ENCODE measurements at places on chromosomes 6 and 20.

DNA sequence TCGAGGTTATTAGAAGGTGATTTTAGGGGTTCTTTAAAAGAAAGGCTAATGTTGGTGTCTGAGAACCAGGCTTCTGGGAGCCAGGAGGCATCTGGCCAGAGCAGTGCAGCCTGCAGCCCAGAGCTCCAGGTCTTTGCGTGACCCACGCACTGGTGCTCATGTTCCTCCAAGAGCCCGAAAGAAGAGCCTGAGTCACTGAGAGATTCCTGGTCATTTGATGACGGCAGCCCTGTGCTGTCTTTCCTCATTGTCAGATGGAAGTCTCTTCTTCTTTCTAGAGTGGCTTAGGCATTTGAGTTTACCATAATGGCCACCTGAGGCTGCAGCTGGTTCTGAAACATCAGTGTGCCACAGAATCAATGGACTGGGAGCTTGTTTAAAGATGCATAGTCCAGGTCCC, 46.4 kb downstream of the CD109 start:
- no peak for DNase-seq

- no peak for DNase-seq
These were observed 15.6 kb upstream of the SEC63 start for GRCh38 chr6:107973594-107973993.

GRCh38 chr6:158647501-158647900, 2.4 kb upstream of the SYTL3 start:
- DNase-seq: no peak

DNA sequence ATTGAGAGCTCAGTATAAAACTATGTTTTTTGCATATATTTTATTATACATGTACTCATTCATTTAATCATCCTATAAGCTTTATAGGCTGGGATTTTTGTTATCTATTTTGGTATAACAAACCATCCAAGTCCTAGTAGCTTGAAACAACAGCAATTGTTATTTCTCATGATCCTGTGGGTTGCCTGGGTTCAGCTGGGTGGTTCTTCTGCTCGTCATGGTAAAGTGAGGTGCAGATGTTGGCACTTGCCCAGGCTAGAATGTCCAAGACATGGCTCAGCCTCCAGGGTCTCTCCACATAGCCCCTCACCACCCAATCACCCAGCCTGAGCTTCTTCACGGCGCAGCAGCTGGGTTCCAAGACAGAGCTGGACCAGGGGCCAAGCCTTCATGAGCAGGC, 20.8 kb upstream of the TM9SF4 start:
- no peak for DNase-seq

- DNase-seq: no peak
These were observed 457.6 kb downstream of the UTRN start for GRCh38 chr6:144742779-144743178.

- DNase-seq: no peak
These were observed 25.7 kb downstream of the PRPH2 start for GRCh38 chr6:42696526-42697267.

- peak; percentile 44 for DNase-seq
These were observed 200.6 kb downstream of the GMPR start for GRCh38 chr6:16438718-16439591.

- no peak for DNase-seq
These were observed 208.9 kb upstream of the EXOC2 start for GRCh38 chr6:901696-902460.

DNA sequence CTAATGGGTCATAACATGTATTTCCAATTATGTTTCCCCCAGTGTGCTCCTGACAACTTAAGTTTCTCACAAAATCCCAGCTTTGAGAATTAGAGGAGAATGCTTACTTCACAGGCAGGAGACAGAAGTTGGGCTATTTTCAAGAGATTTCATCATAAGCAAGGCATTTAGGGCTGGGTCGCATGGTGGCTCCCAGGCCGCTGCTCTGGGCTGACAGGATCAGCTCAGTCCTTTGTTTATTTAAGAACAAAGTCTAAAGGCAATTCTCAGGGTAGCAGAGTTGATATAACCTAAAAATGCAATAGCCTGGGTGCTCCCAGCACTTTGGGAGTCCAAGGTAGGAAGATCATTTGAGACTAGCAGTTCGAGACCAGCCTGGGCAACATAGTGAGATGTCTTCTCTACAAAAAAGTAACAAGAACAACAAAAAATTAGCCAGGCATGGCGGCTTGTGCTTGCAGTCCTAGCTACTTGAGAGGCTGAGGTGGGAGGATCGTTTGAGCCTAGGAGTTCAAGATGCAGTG, 10.9 kb downstream of the FOXQ1 start:
- no peak for DNase-seq

DNA sequence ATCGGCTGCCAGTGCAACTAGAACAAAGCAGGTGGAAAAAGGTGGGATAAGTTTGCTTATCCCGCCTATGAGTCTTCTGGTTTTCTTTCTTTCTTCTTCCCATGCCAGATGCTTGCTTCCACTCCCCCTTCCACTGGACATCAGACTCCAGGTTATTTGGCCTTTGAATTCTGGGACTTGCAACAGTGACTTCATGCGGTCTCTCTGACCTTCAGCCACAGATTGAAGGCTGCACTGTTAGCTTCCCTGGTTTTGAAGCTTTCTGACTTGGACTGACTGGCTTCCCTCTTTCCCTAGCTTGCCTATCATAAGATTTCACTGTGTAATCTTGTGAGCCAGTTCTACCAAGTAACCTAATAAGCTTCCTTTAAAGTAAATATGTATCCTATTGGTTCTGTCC, 878.4 kb upstream of the GJE1 start:
- DNase-seq: no peak

DNA sequence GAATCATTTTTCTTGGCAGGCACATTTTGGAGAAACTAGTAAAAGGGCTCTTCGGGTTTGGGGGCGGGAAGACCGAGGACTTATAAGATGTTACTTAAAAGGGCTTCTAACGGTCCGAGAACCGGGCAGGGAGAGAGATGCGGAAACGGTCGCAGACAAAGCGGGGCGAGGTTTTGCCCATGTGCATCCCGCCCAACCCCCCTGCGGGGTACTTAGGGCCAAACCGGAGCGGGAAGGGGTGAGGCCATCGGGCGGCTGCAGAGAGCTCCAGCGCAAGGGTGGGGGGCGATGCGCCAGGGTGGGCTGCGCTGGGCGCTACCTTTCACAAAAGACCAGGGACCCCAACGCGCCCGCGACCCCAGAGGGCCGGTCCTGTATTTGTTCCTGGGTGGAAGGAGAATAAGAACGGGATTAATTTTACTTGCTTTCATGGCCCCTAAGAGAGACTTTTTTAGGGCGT, 616 bp downstream of the TUBB start:
- peak; percentile 92 for DNase-seq

DNA sequence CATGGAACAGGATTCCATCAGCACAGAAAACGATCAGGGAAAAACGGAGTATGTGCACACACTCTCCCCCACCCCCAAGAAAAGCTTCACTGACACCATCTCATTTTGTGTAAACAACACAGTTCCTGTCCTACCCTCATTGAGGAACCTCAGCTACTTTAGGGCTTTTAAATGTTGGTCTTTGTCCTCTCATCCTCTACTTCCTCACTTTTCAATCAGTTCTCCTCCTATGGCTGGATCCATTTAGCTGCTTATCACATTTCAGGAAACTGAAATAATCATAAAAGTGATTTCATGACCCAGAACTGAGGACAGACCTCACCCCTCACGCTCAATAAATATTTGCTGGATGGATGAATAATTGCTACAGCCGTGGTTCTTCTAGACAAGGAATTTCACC, 33.1 kb upstream of the PNRC1 start:
- DNase-seq: no peak

- DNase-seq: no peak
These were observed 111.7 kb downstream of the FAM50B start for GRCh38 chr6:3960754-3961361.

DNA sequence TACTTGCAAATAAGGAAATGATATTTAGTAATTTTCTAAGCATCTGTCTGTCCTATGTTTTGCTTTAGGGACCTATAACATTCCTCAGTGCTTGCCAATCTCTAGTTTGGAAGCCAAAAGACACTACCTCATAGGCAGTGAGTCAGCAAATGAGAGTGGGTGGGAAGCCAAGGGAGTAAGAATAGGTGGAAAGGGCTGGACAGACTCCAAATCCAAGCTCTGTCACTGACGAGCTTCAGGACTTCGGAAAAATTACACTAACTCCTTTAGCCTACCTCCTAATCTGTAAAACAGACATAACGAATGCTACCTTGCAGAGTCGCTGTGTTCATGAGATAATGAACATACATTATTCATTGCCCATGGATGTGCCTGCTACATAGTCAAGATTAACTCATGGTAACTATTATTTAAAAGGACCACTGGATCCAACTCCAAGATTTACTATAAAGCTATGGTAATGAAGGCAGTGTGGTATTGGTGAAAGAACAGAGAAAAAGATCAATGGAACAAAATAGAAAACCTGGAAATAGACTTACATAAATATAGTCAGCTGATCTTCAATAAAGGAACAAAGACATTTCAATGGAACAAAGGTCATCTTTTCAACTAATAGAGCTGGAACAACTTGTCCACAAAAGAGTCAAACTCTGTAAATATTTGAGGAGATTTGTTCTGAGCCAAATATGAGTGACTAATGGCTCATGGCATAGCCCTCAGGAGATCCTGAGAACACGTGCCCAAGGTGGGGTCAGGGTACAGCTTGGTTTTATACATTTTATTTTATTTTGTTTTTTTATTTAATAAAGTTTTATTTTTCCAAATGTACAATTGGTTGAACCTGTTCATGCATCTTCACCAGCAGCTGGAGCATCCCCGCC, 64.1 kb downstream of the FAM50B start:
- no peak for DNase-seq

DNA sequence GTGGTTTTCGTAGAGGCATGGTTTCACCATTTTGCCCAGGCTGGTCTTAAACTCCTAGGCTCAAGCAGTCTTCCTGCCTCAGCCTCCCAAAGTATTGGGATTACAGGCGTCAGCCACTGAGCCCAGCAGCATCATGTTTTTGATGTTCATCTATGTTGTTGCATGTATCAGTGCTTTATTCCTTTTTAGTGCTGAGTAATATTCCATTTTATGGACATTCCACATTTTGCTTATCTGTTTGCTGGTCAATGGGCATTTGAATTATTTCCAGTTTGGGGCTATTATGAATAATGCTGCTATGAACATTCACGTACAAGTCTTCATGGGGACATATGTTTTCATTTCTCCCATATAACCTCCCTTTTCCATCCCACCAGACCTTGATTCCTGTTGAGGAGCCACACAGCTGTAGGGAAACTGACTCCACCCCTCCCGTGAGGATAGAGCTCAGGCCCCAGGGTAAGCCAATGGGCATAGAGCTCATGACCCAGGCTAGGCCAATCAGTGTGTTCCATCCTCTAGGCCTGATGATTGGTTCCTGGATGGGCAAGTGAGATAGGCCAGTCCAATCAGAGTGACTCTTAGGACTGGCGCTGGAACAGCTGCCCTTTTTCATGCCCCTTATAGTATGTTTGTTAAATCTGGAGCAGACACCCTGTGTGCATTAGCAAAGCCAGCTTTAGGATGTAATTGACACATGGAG, 49.5 kb downstream of the DLGAP4 start:
- no peak for DNase-seq

DNA sequence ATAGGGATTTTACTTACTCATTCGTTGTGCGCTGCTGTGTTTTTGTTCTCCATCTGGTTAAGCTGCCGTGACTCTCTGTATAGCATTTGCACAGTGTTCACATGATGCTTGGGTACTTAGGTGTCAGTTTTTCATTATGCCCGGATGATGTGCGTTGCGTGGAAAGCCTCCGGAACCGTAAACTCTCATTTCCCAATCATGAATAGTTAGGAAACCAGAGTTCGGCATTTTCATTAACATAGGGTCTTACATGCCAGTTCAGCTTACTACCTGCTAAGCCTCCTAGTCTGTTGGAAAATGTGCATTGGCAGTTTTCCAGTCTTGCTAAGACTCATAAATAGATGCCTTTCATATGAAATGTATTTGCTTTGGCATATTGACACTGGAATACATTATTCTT, 483.4 kb upstream of the FLRT3 start:
- DNase-seq: no peak

GRCh38 chr20:22180244-22180643, 404.1 kb downstream of the FOXA2 start:
- peak; percentile 3 for DNase-seq

GRCh38 chr6:90468859-90469258, 118.0 kb downstream of the MAP3K7 start:
- no peak for DNase-seq
